Forelimb muscle (tissue), 1 donor: ENCODE measurements at places on chromosomes 4 and X. TPM values are rescaled to one million over a fixed set of nuclear protein-coding genes. Genes with fewer than 3 reads are reported as not detected.

DNA sequence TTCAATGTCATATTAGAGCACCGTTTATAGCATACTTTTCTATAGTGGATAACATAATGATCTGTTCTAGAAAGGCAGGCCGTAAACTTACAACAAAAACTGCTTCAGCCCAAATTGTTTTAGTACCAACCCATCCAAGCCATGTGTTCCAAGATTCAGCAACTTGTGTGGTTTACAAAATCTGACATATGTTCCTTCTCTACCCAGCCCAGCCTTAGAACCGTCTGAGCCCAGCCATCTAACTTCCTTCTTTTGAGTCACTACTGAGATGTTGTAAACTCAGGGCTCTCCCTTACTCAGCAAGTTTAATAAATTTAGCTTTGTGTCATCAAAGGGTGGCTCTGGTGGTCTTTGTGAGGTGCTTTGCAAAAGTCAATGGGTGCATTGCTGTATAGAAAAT lies 32.4 kb upstream of the REPS2 start:
- no peak for DNase-seq

The EPGN gene
- 0.32 TPM for polyA plus RNA-seq

DNA sequence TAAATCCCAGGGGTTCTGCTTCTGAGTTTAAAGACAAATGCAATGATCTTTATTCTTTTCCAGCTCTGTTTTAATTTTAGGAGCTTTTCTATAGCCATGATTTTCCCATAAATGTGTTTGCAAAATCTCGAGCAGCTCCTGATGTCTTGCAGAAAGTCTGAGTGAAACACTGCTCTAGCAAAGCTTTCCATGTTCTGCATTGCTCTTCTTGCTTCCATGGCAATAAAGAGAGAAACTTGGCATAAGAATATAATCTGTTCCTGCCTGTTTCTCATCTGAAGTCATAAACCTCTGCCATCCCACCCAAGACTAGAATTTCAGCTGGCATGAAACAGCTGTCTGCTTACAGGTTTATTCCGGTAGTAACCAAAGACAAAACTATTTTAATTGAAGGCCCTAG lies 254.5 kb downstream of the SPRY1 start:
- peak; percentile 78 for DNase-seq

- DNase-seq = no peak
Observed at GRCh38 chrX:67917421-67918010, 373.7 kb downstream of the AR start.

The BEND2 gene
- polyA plus RNA-seq = 0.05 TPM
